Left ventricle myocardium inferior (tissue), 1 donor: ENCODE measurements at places on chromosomes 3 and 15.

GRCh38 chr3:18241837-18242236 lies 183.3 kb downstream of the SATB1 start:
- no peak for DNase-seq

DNA sequence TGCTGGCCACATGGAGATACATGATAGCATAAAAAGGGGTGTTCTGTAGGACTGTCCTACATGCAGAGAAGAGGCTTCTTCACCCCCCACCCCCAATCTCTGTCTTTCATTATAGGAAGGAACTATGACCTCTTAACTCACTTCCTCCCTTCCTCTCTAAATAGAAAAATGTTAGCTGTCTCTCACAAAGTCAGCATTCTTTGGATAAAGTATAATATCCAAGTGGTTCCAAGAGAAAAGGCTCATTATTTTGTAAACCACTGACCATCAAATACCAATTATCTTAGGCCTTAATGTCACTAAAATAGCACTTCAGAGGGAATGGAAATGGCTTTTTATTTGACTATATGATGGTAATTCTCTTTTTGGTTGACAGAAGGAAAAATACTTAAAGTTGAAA lies 95.3 kb upstream of the SLC2A2 start:
- DNase-seq = no peak

- no peak for DNase-seq
Observed at GRCh38 chr15:60283936-60284335, 113.8 kb downstream of the ANXA2 start.

DNA sequence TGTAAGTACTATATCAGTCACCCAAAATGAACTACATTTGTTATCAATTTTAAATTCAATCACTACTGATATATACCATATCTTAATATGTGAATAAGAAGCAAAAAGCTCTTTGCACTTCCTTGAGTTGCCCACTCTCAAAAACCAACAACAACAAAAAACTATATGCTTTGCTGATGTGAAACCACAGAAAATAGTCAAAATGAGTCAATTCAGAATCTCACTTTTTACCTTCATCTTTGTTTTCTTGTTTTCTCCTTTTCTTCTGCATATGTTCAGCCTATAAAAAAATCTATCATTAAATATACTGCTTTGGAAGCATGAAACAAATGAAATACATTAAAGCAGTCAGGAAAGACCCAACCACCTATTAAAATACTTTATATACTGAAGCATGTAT lies 80.7 kb downstream of the UBR1 start:
- DNase-seq = no peak

GRCh38 chr3:17006132-17006852 lies 121.5 kb downstream of the PLCL2 start:
- no peak for DNase-seq

GRCh38 chr15:73687351-73687750 lies 3.2 kb downstream of the CD276 start:
- DNase-seq = no peak

DNA sequence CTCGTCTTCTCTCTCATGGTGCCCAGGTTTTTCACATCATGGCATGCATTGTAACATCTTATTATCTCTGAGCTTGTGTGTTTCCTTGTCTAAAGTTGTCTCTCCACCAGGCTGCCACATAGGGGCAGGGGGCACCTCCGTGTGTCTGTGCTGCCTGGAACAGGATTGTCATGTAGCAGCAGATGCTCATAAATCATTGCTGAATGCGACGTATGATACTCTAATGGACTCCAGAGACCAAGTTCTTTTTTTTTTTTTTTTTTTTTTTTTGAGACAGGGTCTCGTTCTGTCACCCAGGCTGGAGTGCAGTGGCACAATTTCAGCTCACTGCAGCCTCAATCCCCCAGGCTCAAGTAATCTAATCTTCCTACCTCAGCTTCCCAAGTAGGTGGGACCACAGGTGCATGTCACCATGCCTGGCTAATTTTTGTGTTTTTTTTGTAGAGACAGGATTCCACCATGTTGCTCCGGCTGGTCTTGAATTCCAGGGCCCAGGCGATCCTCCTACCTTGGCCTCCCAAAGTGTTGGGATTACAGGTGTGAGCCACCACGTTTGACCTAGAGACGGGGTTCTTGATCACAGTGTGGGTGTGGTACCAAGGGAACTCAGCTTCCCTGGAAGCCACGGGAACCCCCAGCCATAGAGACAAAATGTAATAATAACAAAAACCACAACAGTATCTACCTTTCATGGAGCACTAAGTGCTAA lies 4.7 kb upstream of the DNASE1L3 start:
- no peak for DNase-seq

DNA sequence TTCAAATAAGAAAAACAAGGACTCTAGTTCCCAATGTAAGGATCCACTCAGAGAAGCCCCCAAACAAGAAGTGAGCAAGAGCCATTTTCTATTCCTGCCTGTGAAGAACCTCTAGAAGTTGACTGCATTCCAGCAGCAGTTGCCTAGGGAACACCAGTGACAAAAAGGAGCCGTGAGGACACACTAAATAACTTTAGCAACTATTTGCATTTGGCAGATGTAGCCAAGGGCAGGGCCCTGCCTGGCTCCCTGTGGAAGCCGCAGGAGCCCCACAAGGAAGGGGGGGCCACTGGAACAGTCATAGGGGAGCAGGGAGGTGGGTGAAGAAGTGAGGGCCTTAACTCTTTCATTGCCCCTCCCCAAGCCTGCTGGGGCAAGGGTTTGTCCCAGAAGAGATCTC lies 470.2 kb upstream of the PROK2 start:
- no peak for DNase-seq

DNA sequence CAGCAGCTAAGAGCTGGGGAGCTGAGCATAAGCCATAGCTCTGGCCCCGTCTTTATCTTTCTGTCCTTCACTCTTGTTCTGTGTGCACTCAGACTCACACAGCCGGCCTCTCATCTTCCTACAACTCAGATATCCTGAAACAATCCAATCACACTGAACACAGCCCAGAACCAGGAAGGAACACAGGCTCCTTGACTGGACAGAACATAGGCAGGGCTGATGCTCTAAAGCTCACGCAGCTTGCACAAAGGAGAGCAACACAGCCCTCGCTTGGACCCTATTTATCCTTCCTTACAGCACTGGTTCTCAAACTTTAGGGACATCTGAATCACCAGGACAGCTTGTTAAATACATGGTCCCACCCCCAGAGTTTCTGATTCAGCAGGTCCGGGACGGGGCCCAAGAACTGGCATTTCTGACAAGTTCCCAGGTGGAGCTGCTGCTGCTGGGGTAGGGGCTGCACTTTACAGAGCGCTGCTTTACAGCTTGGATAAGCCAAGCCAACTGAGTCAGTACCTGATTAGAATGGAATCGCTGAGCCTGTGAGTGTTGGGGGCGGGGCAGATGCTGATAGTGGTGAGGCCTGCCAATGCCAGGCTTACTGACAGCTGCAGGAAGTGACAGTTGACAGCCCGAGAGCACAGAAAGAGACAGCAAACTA lies 65.1 kb downstream of the MRPL46 start:
- DNase-seq = peak; percentile 74

- no peak for DNase-seq
Observed at GRCh38 chr15:75107908-75108838, 84.8 kb downstream of the PPCDC start.

- DNase-seq = no peak
Observed at GRCh38 chr15:70280781-70281180, 183.1 kb upstream of the TLE3 start.

- no peak for DNase-seq
Observed at GRCh38 chr3:2976796-2977195, 133.4 kb downstream of the IL5RA start.

DNA sequence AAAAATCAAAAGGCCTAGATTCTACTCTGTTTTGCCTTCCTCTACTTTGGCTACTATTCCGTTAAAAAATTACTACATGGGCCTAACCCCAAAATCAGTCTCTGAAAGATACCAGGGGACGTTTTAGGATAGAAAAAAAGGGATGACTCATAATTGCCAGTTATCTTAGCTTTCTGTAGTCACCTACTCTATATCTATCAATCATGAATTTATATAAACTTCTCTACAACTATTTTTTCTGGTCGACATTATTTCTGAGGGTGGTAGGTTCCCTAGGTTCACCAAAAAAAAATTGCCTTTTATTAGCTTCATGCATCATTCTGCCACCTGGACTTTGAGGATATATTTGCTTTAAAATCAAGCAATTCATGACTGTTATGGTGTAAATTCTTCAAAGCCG lies 36.5 kb downstream of the RAF1 start:
- DNase-seq = no peak

- no peak for DNase-seq
Observed at GRCh38 chr15:40782609-40783227, 12.9 kb downstream of the C15orf62 start.

DNA sequence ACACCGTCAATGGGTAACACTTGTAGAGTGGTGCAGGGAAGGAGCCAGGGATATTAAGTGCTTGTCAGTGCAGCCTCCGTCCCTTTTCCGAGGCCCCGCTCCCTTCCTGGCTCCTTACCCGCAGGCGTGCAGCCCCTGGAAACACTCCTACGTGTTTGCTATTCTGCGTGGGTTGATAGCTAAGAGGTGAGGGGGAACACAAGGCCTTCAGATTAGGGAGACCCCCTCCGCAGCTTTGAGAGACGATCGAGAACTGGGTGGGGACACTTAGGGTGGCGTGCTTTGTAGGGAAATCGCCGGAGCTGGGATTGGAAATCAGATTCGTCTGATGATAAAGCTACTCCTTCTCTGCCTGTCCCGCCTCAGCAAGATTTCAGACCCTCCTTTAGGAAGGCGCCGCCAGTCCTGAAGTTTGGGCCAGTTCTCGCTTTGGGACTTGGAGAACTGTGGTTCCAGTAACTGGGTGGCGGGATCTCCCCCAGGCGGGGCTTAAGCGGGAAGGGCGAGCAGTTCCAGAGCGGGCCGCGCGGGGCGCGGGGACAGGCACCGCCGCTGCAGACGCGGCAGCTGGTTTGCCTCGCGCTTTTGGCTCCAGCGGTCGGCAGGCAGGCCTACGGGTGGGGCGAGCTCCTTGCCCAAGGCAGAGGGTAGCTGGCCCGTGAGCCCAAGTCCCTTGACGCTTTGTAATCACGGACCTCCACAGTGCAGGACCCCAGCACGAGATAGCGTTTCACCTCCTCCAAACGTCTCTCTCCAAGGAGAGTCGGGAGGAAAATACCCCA lies 8.0 kb upstream of the FAM107A start:
- peak; percentile 89 for DNase-seq
